Stimulated activated memory B cell treated with anti-CD40 and anti-IgM and Interleukin-4, amounts not matched to agents 10 μg/mL and 1 μg/mL and 100 μg/mL, for 72 hours (primary cell): ENCODE measurements at places on chromosomes 16 and 17.

DNA sequence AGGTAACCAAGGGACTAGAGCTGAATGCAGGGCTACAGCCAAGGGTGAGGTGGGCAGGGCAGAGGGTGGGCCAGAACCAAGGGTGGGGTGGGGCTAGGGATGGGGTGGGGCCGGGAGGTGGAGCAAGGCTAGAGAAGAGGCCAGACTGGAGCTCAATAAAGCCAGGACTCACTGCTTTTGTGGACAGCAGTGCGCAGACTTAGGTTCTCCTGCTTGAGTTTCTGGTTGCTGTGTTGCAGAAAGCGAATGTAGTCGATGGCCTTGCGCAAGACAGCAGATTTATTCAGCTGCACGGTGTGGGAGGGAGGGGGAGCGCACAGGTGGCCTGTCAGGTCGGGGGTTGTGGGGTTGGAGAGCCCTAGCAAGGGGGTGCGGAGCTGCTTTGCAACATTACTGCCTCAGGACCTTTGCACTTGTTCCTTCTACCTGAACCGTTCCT lies 18.7 kb downstream of the SREBF1 start:
- no peak for ATAC-seq

DNA sequence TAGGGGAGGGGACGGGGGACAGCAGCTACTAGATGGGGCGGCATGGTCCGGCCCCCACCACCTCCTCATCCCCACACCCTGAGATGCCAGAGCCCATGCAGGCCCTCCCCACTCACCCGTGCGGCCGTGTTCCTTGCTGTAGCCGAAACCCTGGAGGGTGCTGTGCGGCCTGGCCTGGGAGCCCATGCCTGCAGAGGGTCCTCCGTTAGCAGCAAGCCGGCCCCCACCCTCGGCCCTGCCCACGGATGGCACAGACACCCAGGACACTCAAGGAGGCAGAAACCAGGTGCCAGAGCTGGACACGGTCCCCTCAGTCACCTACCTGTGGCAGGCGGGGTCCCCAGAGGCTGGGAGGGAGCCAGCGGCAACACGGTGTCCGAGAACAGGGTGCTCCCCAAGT lies 5.5 kb downstream of the TEPSIN start:
- ATAC-seq: no peak

- no peak for ATAC-seq
Measured at GRCh38 chr17:40791111-40791510, 8.6 kb downstream of the KRT28 start.

DNA sequence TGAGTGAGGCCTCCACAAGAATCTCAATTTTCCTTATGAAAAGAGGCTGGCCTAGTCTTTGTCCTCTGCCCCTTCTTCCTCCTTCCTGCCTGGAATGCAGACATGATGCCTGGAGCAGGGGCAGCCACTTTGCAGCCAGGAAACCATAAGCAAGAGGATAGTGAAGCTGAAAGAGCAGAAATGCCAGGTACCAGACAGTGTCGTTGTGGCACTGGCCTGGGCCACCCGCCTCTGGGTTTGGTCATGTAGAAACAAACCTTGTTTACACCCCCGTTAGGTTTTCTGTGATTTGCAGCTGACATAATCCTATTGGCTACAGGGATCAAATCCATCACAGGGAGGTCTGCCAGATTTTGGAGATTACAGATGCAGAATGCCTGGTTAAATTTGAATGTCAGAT lies 16.5 kb downstream of the CBFA2T3 start:
- no peak for ATAC-seq

DNA sequence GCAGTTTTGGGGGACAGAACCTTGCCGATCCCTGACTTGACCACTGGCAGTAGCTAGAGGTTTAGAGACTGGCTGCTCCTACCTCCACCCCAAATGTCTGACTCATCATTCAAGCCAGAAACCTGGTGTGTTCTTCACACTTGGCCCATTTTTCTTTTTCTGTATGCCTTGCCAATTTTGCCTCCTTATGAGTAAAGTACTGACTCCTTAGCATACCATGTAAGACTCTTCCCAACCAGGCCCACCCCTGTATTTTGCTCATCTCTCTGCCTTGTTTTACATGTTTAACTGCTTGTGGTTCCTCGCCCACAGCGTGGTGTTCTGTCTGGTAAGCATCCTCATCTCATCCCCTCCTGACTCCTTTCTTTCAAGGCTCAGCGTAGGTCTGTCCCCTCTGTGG lies 37.9 kb downstream of the NUP88 start:
- peak; percentile 12 for ATAC-seq

GRCh38 chr16:69564845-69565670 lies 708 bp upstream of the NFAT5 start:
- peak; percentile 42 for ATAC-seq

DNA sequence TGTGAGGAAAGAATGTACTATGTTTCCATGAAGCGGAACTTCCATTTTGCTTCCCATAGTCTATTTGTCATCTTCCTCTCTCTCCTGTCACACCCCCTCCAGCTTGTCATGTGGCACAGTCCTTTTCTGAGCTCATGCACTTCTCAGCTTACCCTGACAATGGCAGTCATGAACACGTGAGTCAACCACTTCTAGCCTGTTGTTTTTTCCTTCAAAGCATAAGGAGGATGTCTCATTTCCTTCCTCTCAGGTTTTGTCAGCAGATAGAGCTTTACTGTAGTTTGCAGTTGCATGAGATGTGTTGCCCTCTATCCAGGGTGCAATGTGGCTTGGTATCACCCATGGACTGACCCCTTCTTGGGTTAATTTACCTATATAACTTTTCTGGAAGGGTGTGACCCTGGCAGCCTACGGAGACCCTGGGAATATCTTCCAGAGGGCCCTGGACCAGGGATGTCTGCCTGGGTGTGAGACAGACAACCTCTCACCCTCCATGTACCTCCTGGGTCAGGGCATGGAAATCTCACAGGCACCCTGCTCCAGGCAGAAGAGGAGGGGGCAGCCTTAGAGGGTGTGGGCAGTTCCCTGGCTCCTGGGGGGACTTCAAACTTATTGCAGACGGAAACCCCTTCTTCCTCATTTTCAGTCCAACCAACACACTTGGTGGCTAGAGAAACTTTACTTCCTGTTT lies 4.0 kb upstream of the ZNF267 start:
- ATAC-seq: peak; percentile 75

GRCh38 chr17:79101111-79101673 lies 26.6 kb downstream of the ENGASE start:
- ATAC-seq: no peak

DNA sequence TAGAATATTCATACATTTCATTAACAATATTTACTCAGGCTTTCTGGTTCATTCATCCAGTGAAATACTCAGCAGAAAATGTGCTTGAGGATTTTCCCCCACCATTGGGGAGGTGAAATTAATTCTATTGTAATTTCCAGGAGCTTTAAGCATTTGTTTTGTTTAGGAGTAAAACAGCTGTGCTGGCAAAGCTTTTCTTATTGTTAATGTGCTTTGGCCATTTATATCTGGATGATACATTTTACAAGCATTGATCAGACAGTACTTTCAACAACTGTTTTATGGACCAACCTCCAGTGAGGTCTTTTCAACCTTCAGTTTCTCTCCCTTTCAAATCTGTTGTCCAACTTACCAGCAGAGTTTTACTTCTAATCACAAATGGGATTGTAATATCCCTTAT lies 672.4 kb downstream of the CDH11 start:
- no peak for ATAC-seq

GRCh38 chr16:67277999-67278772 lies 1.1 kb upstream of the PLEKHG4 start:
- ATAC-seq: no peak

DNA sequence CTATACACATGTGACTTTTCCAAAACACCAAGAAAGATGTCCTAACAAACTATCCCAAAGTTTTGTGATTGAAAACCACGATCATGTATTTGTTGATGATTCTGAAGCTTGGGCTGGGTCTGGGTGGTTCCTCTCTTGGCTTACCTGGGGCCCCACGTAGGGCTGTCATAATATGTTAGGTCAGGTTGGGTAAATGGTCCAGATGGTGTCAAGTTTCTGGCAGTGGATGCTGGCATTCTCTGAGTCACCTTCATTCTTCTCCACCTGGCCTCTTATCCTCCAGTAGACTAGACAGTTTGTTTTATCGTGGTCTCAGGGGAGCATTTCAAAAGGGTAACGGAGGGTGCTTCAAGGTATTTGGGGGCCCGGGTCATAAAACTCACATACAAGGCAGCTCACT lies 39.4 kb downstream of the SYCE1L start:
- no peak for ATAC-seq

DNA sequence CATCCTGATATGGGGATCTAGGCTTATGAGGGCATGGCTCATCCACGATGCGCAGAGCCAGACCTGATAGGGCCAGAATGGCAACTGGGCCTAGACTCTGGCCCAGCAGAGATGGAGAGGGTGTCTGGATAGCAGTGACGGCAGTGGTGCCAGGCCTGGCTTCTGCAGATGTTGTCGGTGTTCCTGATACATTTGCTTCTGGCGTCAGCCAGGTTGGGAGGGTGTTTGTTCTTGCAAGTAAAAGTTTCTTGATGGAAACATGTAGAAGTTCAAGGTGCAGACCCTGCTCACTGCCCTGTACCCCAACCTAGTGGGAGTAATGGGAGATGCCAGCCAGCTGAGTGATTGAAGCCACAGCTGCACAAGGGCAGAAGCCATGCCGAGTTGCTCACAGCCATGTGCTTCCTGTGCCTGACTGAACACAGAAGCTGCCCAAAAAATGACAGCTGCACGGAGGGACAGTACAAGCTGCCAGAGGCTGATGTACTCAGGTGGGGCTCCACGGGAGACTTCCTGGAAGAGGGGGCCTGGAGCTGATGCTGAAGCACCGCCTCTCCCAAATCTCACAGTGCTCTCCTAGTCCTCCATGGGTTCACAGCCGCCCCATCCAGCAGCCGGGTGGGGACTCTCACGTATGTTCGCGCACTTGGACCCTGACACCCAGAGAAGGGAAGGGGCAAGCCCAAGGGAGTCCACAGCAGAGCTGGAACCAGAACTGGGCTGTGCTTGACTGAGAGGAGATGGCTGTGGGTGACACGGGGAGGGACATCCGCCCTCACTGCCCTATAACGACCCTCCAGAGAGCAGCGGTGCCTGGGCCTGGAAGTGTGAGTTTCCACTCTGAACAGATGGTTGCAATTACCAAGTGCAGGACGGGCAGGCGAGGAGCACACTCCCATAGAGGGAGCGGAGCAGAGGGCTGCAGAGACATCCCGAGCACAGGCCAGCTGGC lies 78.7 kb downstream of the N4BP1 start:
- ATAC-seq: no peak

- no peak for ATAC-seq
Measured at GRCh38 chr16:24015923-24016322, 180.1 kb downstream of the PRKCB start.

DNA sequence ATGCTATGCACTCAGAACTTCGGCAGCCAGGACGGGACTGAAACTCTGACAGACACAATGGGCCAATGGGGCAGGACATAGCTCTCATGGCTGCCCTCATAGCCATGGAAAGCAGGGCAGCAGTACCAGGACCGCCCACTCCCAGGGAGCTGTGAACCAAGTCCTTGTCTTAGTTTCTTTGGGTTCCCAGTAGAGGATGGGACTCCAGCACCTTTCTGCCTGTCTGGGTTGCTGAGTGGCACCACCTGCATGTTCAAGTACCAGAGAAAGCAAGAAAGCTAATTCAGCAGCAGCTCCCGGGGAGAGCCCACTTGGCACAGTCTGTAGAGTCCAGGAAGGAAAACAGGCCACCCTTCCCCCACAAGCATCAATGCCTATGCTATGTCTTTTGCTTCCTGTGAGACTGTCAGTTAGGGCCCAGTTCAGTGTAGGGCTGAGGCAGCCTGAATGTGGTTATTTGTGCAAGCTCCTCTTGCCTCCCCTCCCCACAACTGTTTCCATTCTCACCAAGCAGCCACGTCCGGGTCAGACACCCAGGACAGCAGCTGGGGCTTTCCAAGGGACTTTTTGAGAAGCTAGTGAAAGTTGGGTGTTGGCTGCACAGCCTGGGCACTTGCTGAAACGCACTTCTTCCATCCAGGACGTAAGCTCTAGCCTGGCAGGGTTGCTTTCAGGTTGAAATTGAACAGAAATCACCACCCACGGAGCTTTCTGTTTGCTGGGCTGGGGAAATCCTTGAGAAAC lies 7.8 kb downstream of the SUPT4H1 start:
- ATAC-seq: peak; percentile 96

DNA sequence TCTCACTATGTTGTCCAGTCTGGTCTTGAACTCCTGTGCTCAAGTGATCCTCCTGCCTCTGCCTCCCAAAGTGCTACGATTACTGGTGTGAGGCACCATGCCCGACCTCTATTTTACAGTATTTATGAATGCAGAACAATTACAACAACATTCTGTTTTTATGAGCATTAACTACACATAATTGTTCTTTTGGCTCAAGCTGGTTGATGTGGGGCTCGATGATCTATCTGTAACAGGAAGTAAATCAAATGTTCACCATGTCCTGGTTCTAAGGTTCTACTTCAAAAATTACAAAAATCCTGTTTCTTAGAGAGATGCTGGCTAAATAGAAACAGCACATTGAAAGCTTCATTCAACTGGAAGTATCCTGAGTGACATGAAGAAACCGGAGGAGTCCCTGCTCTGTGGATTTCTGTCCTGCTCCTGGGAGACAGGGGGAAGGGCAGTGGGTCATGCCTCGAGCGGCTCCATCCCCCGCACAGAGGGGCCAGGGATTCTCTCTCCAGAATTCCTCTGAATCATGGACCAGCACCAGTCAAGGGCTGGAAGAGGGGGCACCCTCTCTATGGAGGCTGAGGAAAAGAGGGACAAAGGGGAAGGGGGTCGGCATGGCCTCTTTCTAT lies 31.5 kb downstream of the FA2H start:
- no peak for ATAC-seq

GRCh38 chr16:29811896-29812665 lies at the start of gene PRRT2:
Gene PRRT2 (plus strand): TSS chr16:29812193. CDS start chr16:29813055, 862 bp downstream.
- ATAC-seq: no peak

- no peak for ATAC-seq
Measured at GRCh38 chr16:89921702-89922476, 1.3 kb upstream of the TUBB3 start.

GRCh38 chr17:6245301-6246177 lies 175.4 kb downstream of the WSCD1 start:
- ATAC-seq: no peak

- no peak for ATAC-seq
Measured at GRCh38 chr17:82095777-82096708, 2.0 kb downstream of the FASN start.

GRCh38 chr17:31726980-31727427 lies 132.0 kb downstream of the COPRS start:
- no peak for ATAC-seq

- no peak for ATAC-seq
Measured at GRCh38 chr16:83931556-83931955, 21.5 kb upstream of the OSGIN1 start.

DNA sequence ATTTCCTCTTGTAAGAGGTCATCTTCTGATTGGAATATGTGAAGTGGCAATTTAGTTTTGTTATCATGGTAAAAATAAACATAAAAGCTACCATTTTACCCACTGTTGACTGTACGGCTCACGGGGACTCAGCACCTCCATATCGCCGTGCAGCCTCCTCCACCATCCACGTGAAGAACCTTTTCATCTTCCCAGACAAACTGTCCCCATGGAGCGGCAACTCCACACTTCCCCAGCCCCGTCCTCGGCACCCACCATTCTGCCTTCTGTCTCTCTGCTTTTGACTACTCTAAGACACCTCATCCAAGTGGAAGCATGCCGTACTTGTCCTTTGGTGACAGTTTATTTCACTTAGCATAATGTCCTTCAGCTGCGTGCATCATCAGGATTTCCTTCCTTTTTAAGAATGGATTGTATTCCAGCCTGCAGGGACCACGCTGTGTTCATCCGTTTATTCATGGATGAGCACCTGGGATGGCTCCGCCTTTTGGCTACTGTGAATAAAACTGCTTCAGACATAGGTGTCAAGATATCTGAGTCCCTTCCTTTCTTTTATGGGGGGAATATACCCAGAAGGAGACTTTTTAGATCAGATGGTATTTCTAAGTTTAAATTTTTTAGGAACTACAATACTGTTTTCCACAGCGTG lies 14.3 kb downstream of the FBXO31 start:
- no peak for ATAC-seq

GRCh38 chr17:40068584-40068916 lies 5.8 kb downstream of the THRA start:
- no peak for ATAC-seq
